T follicular helper cell (primary cell): ENCODE measurements at places on chromosomes 3 and 15.
A peak's percentile ranks its signal among the peaks of the same experiment; 100 is the strongest.

DNA sequence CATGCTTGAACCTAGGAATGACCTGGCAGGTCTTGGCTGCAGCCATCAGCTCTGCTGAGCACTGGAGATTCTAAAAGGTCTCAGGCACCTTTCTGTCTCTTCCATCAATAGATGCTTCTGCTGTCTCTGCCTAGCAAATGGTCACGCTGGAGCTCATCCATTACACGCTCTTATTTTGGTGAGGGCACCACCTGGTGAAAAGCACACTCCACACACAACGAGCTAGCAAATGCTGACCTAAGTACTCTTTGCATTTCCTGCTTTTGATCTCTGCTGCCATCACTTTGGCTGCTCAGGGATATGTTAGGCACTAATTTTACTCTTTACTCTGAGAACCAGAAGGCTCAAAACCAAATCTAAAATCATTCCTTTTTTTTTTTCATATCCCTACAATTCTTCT, 91.3 kb downstream of the RAB11A start:
- DNase-seq: no peak

DNA sequence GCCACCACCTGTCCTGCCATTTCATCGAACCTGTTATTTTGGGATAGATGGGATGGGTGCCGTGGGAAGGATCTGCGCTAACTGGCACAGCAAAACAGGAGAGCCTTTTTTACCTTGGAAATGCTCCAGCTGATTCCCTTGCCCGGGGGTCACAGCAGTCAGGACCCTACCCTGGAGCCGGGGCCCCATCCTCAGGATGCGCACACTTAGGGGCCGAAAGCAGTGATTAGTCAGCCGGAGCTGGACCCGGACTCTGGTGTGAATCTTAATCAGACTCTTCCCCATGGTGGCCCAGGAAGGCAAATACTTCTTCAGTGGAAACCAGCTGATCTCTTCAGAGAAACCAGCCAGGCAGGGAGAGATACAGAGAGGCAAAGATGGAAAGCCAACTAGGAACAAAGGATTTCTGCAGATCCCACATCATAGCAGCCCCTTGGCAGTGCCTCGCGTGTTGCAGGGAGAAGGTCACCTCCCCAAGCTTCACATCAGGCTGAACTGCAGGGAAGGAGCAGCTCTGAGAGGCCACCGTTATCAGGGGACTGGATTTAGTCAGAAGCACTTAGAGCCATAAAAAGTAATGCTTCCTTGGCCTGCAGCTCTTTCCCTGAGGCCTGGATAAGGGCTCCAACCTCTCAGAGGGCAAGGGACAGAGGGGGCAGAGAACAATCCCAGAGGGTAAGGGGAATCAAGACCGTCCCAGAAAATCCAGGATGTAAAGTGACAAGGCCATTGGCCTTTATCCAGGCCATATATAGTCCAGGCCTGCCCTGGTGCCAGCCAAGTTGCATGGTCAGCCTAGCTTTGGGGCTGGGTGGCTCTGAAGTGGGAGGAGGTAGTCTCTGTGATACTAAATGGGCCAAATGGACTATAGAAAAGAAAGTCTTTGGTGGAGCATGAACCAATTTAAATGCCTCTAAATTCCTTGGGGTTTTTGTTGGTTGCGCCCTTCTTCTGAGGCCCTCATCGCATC, 52.9 kb downstream of the WDR76 start:
- no peak for DNase-seq

DNA sequence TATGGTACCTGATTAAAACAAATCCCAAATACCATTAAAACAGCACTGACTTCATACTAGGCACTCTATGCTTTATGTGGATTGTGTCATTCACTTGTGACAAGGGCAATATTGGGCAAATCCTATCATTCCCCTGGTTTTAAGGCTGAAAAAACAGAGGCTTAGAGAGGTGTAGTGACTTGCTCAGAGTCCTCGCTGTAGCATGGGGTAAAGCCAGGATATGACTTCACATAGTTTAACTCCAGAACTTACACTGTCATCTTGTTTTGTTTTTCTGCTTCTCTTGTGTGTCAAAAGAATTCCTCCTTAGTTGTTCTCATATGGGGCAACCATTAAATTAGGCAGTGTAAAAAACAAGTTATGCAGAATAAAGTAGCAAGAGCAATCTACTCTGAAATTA, 40.3 kb upstream of the ICE2 start:
- DNase-seq: no peak

DNA sequence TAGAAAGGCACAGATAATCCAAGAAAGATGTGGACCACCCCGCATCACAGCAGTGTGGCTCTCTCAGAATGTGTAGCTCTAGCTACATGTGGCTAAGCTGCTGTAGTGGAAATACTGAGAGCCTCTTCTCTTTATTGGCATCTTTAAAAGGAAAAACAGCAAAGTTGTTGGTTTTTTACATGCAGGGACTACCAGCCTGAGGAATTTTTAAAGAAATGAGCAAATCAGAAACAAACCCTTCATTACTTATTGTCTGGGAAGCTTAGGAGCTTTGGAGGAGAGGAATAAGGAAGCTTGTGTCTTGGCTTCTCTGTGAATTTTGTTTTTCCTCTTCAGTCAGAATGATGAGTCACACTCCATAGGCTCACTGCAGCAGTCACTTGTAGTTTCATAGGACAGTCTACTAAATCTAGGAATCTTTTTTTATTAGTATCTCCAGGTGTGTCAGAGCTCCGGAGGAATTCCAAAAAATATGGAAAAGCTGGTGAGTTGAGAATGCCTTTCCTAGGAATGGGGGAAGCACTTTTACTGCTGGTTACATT, 27.5 kb downstream of the POLG start:
- no peak for DNase-seq

- no peak for DNase-seq
Measured at GRCh38 chr3:71621825-71622537, 38.5 kb upstream of the FOXP1 start.

GRCh38 chr3:11544412-11545181, 99.1 kb downstream of the VGLL4 start:
- no peak for DNase-seq

- no peak for DNase-seq
Measured at GRCh38 chr15:32775103-32775502, 57.3 kb downstream of the GREM1 start.

DNA sequence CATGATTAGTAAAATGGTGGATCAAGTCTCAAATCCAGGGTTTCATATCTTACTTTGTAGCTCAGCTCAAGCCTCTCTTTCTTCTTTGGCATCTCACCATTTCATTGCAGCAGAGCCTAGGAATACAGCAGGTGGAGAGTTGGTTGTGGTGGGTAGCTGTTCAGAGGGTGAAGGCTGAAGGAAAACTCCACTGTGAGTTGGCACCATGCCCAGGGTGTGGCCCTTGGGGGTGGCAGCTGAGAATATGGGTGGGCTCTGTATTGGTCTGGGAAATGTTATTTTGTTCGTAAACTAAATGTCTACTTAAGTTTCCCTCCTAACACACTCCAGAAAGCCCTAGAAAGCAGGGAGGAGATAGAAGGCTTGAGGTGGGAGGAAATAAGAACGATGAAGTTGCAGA, 1.7 kb upstream of the MAP1A start:
- DNase-seq: no peak

- no peak for DNase-seq
Measured at GRCh38 chr3:139930211-139930610, 4.8 kb upstream of the CLSTN2 start.

GRCh38 chr15:40219801-40220200, 19.1 kb upstream of the PAK6 start:
- no peak for DNase-seq

- peak; percentile 6 for DNase-seq
Measured at GRCh38 chr3:49377483-49377882, 19.3 kb upstream of the GPX1 start.

GRCh38 chr3:41985018-41985417, 23.1 kb upstream of the ULK4 start:
- DNase-seq: no peak

GRCh38 chr3:1529676-1530075, 436.9 kb downstream of the CNTN6 start:
- DNase-seq: no peak

DNA sequence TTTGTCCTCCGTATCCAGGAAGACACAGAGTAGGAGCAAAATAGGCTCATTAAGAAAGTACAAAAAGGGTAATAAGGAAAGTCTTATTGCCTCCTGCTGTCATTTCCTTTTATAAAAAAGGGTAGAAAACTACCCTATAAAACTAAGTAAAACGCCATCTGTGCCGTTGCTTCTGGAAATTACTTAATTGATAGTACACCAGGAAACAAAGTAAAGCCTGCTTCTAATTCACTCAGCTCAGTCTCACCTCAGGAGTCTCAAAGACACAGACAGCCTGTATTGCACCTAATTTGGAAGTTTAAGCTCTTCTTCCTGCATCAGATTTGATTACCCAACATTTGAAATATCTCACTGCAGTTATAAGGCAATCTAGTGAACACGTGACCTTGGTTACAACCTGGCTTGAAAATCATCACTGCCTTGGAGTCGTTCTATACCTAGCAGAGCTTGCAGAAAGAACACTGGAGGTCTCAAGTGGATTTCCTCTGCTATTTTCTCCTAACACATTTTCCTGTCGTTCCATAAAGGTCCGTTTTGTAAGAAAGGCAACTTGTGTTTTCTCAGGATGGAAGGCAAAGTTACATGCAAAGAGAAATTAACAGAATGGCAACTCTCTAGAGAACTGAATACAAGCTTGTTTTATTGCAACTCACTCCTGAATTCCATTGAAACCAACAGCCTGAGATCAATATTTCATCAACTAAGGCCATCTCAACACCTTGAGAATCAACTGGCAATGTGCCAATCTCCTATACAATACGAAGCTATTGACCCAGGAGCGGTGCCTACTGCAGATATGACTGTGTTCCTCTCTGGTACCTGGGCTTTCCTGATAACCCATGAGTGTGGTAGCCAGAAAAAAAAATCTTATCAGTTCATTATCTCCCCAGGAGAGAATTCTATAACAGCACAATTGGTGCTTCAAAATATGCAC, 203.3 kb upstream of the LMCD1 start:
- no peak for DNase-seq

GRCh38 chr3:52090131-52090932, 34.0 kb upstream of the DUSP7 start:
- no peak for DNase-seq

- DNase-seq: no peak
Measured at GRCh38 chr15:41578736-41579383, 19.8 kb downstream of the TYRO3 start.

- DNase-seq: no peak
Measured at GRCh38 chr3:32751377-32751776, 66.4 kb downstream of the CNOT10 start.

DNA sequence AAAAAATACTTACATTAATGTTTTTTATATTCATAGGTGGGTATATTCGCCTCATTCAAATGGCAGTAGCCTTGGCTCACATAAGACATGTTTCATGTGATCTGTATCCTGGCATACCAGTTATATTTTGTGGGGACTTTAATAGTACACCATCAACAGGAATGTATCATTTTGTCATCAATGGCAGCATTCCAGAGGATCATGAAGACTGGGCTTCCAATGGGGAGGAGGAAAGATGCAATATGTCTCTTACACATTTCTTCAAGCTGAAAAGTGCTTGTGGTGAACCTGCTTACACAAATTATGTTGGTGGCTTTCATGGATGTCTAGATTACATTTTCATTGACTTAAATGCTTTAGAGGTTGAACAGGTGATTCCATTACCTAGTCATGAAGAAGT, 3.5 kb downstream of the PDE12 start:
- no peak for DNase-seq

GRCh38 chr3:133466531-133467386, 66.9 kb downstream of the BFSP2 start:
- DNase-seq: no peak

DNA sequence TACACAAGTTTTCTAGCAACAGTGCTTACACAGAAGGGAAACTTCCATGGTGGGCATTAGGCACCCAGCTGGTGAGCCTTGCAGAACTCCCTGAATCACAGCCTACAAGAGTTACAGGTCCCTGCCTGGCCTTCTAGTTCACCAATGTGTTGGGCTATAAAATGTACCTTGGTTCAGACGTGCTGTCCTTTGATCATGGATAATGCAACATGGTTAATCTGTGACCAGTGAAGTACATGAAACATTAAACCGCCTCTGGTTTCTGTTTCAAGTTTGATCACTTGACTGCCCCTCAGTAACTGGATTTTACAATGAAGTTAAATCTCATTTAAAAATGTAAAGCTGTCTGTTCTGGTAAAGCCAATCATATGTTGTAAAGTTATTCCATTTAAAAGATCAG, 51.8 kb downstream of the FMN1 start:
- no peak for DNase-seq

- no peak for DNase-seq
Measured at GRCh38 chr3:50089609-50089945, 858 bp downstream of the RBM5 start.

- no peak for DNase-seq
Measured at GRCh38 chr3:114155370-114155821, 23.5 kb downstream of the DRD3 start.

DNA sequence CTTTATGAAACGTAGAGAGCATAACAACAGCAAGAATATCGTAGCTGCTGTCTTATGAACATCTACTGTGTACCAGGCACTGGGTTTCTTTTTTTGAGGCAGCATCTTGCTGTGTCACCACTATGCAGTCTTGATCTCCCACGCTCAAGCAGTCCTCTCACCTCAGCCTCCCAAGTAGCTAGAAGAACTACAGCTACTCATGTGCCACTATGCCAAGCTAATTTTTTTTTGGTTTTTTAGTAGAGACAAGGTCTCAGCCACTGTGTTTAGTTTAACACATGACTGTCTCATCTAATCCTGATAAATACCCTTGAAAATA, 129.9 kb downstream of the VGLL4 start:
- no peak for DNase-seq

DNA sequence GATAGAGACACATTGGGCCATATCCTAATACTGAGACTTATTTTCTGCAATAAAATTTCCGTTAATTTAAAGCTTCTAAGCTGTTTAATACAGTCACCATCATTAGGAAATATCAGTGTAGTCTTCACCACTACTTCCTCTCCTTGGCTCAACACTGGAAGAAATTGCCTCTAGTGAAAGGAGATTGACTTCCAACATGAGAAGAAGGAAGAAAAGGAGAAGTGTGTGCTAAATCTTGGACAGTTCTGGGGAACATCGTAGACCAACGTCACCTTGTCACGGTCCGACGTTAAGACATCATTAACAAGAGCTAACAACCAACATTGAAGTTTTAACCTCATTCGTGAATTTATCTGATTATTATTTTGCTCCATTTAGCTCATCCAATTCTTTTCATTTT, 987.0 kb upstream of the CFAP20DC start:
- DNase-seq: no peak
